ENCODE measurements at places on chromosomes 3 and 15. TPM values are rescaled to one million over a fixed set of nuclear protein-coding genes. Genes with fewer than 3 reads are reported as not detected.
A peak's percentile ranks its signal among the peaks of the same experiment; 100 is the strongest.

DUOX2 gene
- not detected for total RNA-seq

BCHE gene
- not detected for total RNA-seq

ACP3 gene
- total RNA-seq = not detected

ANKDD1A gene
- total RNA-seq = 2.3 TPM

FEZF2 gene
- total RNA-seq = not detected

KBTBD12 gene
- not detected for total RNA-seq

GABRB3 gene
- total RNA-seq = not detected

ZNF619 gene
- total RNA-seq = 4.2 TPM

PARL gene
- 92.0 TPM for total RNA-seq

RHCG gene
- not detected for total RNA-seq

RLBP1 gene
- total RNA-seq = not detected

MEX3B gene
- total RNA-seq = 0.57 TPM

DNA sequence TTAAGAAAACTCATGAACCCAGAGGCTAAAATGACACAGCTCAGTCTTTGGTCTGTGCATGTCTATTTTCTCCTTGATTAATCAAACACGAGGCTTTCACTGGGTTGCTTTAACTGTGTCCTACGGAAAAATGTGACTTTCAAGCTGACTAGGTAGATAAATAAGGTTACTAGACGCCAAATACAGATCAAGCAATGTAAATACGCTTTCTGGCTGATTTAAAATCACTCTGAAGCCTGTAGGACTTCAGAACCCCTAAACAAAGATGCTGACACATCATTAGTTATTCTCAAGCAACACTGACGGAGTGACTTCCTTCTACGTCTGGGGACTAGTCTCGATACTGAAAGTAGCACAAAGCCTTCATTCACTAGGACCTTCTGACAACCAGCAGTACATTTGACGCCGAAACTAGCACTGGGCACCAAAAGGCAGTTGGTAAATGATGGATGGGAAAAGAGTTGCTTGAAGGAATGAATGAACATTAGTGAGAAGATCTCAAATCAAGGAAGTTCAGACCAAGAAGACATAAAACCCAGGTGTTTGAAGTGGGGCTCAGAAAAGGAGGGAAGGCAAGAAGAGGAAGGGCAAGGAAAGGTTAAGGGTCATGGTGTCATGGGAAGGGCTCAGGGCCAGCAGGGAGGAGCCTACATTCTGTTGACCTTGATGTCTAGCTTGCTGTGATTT lies 67.1 kb upstream of the CDV3 start:
- peak; percentile 59 for DNase-seq

- no peak for DNase-seq
Observed at GRCh38 chr3:100560426-100560825, 49.0 kb upstream of the ADGRG7 start.

DNA sequence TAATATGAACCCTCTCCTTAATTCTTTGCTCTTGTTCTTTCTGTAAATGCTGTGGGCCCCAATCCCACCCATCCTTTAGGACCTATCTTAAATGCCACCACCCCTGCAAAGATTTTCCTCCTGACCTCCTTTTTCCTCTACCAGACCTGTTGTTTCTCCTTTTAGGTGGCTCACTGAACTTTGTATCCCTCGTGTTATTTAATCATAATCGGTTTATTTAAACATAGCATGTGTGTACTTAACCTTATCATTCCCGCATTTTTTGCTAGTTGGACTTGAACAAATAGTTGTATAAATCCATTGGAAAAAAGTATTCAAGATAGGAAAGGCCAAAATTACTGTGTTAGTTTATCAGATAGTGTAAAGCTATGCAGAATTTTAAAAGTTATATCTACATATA lies 988 bp upstream of the NFKBIZ start:
- no peak for DNase-seq

DNA sequence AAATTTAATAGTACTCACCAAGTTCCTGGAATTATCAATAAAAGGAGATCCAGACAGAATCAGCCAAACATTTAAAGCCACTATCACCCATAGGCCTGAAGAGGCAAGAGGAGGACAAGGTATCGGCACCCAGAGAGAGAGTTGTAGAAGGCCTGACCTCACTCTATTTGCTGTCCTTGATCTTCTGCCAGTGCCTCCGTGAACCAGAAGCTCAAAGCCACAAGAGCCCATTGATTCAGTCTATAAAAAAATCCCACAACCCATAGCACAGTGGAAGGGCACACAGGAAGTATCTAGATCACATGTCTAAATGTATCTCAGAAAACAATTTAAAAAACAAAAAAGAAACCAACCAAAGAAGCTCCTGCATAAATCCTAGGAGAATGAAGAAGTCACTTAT lies 68.6 kb upstream of the FAM174B start:
- DNase-seq = no peak

- DNase-seq = no peak
Observed at GRCh38 chr3:113242096-113242581, 30.8 kb downstream of the BOC start.

DNA sequence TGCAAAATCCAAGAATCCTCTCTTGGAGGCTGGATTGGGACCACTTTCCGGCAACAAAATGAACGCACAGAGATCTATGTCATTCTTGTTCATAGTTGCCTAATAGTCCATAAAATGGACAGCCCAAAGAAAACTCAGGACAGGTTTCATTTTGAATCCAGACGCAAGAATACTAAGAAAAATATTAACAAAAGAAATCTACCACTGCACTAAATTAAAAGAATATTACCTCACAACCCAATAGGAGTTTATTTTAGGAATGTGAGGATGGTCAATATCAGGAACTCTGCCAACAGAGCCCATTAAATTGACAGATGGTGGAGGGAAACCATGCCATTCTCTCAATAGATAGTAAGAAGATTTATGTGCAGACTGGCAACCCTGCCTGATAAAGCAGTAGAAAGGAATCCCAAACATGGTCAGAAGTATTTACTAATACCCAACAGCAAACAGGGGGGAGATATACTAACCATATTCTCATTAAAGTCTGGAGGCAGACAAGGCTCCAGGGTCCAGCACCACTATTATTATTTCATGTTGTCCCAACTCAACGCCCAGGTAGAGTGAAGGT lies 127.6 kb downstream of the SMAD6 start:
- no peak for DNase-seq

- no peak for DNase-seq
Observed at GRCh38 chr3:151082880-151083838, 2.3 kb upstream of the MED12L start.

DNA sequence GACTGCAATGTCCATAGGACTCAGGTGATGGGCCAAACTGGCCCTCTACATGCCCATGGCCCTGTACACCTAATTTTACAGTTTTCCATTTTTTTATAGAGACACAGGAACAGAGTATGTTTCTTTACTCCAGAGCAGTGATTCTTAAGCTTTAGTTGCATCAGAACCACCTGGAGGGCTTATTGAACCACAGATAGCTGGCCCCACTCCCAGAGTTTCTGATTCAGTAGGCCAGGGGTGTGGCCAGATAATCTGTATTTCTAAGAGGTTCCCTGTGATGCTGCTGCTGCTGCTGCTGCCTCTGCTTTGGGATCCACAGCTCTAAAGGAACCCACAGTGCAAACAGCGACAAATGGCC lies 5.1 kb downstream of the RBP1 start:
- no peak for DNase-seq

DNA sequence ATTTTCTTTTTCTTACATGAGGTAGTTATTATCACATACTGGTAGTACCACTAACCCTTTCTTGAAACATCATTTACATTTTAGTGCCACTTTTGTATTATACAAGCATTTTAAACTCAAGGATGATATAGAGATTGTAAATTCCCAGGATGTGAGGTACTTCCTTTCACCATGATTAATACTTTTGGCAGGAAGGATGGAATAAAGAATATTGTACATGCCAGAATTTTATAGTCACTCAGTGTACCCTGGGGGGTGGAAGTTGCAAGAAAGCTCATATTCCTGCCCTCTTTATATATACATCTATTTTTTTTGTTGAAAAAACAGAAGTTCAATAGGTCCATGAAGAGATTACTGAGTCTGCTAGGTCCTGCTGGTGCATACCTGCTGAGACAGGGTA lies 141.0 kb upstream of the PLSCR5 start:
- no peak for DNase-seq

GRCh38 chr15:56653107-56653506 lies 80.2 kb downstream of the ZNF280D start:
- no peak for DNase-seq

DNA sequence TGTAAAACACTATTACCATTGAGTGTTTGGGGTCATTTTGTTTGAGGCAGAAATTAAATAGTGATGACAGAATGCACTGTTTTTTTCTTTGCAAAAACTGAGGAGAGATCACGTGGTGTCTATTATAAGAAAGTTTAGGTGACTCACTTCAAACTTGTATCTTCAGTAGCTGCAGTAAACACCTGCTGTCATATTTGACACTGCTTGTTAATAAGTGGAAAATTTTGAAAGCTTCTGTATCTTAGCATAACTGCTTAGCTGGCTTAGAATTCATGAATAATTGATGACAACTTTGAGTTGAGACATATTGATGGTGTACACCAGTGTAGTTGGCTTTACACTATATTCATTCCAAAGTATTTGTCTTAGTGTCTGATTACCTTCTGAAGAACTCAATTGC lies 29.7 kb upstream of the MDFIC2 start:
- DNase-seq = no peak

GRCh38 chr3:186825294-186825821 lies 17.2 kb upstream of the ADIPOQ start:
- DNase-seq = peak; percentile 83

GRCh38 chr15:81032818-81033217 lies 32.1 kb downstream of the TLNRD1 start:
- no peak for DNase-seq

GRCh38 chr15:63945838-63946298 lies 100.4 kb downstream of the DAPK2 start:
- no peak for DNase-seq

GRCh38 chr3:46574243-46574646 lies 8.1 kb upstream of the LRRC2 start:
- DNase-seq = no peak

GRCh38 chr3:196555295-196555694 lies 13.1 kb downstream of the WDR53 start:
- DNase-seq = no peak

- DNase-seq = no peak
Observed at GRCh38 chr3:150269526-150269925, 138.6 kb upstream of the TSC22D2 start.

GRCh38 chr3:196219194-196219969 lies 3.0 kb downstream of the SLC51A start:
- DNase-seq = peak; percentile 89

GRCh38 chr3:45993421-45994027 lies 2.1 kb downstream of the FYCO1 start:
- DNase-seq = no peak

DNA sequence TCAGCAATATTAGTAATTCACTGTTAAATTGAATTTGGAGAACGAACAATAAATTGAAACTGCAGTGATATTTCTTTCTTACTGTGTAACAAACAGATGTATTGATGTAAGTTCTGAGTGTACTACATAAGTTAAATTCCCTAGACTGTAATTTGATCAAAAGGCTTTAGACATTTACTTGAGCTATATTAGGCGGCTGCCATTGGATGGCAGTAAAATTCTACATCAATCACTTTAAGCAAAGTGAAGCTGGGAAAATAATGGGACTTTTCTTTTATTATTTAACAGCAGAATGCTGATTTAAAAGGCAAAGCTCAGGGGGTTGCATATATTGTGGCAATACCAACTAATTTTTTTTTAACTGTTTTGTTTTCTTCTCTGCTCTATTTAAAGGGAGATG lies 212.6 kb upstream of the PLSCR5 start:
- no peak for DNase-seq

DNA sequence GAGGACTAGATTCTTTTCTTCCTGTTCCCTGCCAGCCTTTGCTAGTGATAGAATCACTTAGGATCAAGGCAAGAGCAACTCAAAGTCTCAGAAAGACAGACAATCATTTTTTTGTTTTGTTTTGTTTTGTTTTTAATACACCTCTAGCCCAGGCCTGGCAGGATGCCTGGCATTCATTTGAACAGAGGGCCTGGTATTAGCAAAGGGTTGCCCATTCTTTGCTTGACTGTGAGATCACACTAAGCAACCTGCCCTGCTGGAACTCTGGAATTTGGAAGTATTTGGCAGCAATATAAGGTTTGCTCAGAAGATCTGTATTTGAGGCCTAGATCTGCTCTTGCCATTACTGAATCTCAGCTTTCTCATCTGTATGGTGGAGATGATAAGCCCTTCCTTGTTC lies 21.8 kb upstream of the ATP13A5 start:
- DNase-seq = no peak

DNA sequence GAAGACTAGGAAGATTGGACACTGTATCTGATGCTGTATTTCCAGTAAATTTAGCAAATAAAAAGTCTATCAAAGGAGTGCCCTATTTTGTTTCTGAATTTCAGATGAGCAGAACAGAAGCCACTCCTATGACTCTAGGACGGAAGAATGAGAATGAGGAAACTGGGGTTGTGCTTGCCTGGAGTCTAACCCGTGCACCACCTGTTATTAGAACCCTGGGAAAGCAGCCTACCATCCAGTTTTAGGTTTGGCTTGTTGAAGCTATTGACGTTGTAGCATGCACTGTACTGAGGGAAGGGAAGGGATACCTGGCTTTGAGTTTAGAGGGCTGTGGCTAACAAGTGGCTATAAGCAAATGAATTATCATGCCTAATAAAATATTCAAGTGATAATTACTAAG lies 318.5 kb downstream of the SLC9A9 start:
- DNase-seq = no peak
